Motor neuron (in vitro differentiated cells): ENCODE measurements at places on chromosomes 6 and 20. TPM values are rescaled to one million over a fixed set of nuclear protein-coding genes. Genes with fewer than 3 reads are reported as not detected.

Gene TNXB
- total RNA-seq: 4.1 and 5.5 TPM in 2 replicates

Gene TTK
- 2.6 and 4.4 TPM in 2 replicates for total RNA-seq

Gene UQCC2
- 75.0 and 77.1 TPM in 2 replicates for total RNA-seq

Gene ANKEF1
- 4.2 and 5.0 TPM in 2 replicates for total RNA-seq

Gene RMND1
- 48.4 and 49.8 TPM in 2 replicates for total RNA-seq

Gene HAO1
- not detected in 2 replicates for total RNA-seq

Gene EPHA7
- 20.4 and 22.7 TPM in 2 replicates for total RNA-seq

Gene NKX2-4
- total RNA-seq: not detected in 2 replicates

Gene BHLHE23
- 0.18 and 0.21 TPM in 2 replicates for total RNA-seq

Gene SPATS1
- total RNA-seq: 0.16 TPM in 1 of 2 replicates, not detected in the other

Gene SOX4
- total RNA-seq: 150 and 153 TPM in 2 replicates

Gene TMC2
- total RNA-seq: 0.08 and 0.09 TPM in 2 replicates

Gene C6orf132
- total RNA-seq: 0.43 and 0.46 TPM in 2 replicates

Gene CALHM5
- total RNA-seq: 0.14 and 0.17 TPM in 2 replicates

Gene FGD2
- total RNA-seq: 1.0 and 1.8 TPM in 2 replicates

Gene DLL1
- 13.3 and 16.3 TPM in 2 replicates for total RNA-seq

Gene PKHD1
- total RNA-seq: 0.09 and 0.13 TPM in 2 replicates

Gene DEFB121
- total RNA-seq: not detected in 2 replicates

Gene DLK2
- total RNA-seq: 4.9 and 5.8 TPM in 2 replicates

Gene LY6G5B
- total RNA-seq: 16.2 and 20.9 TPM in 2 replicates

Gene SFTA2
- not detected in 2 replicates for total RNA-seq
